ENCODE measurements at places on chromosomes 2 and 18. TPM values are rescaled to one million over a fixed set of nuclear protein-coding genes. Genes with fewer than 3 reads are reported as not detected.

CRYGC gene
- not detected for total RNA-seq

KIAA2012 gene
- not detected for total RNA-seq

APOB gene
- 0.30 TPM for total RNA-seq

LIMS2 gene
- total RNA-seq, result 3.6 TPM

IKZF2 gene
- 0.32 TPM for total RNA-seq

RAB11FIP5 gene
- 30.4 TPM for total RNA-seq
